SHP77 (cell line): ENCODE measurements at places on chromosomes 3 and 15.
A peak's percentile ranks its signal among the peaks of the same experiment; 100 is the strongest.

DNA sequence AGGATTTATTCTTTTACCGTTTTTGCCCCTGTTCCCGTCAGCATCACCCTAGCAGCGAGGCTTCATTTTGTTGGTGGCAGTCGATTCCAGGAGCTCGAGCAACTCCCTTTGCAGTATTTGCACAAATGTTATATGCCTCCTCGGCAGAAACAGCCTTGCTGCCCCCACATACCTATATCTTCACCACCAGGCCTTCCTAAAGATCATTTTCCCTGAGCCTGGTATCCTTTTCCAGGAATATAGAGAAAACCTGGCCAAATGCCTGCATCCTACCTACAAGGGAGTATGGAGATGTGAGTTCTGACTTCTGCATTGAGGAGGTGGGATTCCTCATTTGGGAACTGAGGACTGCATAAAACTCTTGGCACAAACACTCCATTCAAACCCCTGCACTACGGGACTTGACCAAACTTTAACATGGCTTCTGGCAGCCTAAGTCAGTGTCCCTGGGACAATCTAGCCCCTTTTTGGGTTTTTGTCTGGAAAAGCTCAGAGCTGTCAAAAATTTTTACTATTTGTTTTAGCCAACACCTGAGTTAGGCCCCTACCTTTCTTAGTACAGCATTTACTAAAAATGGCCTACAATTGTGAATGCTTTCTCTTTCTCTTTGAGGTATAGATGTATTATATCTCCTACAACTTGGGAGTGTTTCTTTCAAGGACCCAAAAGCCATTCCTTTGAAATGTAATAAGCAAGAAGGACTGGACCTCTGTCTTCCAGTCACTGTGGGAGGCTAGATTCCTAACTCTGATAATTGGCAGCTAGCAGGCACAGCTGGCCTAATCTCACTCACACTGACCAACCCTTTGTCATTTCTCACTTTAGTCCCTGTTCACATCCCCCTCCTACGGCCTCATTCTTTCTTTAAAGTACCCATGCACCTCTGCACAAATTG is 12.1 kb upstream of the UBE2Q2 start:
- no peak for DNase-seq

DNA sequence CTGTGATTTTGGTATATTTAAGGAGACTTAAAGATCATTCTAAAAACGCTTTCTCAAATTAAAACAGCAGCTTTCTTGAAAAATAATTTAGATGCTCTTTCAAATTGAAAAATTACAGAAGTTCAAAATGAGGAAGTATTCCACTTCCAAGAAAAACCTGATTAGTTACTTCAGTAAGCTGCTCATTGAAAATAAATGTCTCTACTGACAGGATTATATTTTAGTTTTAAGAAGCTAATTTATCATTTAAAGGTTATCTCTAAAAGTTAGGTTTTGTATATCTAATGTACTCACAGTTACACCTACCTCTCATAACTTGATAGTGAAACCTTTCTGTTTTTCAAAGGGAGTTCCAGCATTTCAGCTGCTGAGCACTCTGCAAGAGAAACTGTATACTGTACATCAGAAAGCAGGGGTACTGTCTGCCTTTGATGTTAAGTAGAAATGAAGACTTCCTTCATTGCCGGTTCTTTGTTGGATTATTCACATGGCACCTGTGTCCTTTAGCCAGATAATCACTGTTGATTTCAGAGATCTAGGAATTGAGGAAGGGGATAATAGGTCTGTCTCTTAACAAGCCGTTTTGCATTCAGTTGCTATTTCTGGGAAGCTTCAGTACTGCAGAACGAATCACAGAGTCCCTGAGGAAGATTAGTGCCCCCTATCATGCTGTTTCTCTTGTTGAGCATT is 161.6 kb downstream of the TCF12 start:
- DNase-seq: no peak

GRCh38 chr3:195411836-195412235 is 31.0 kb downstream of the ACAP2 start:
- no peak for DNase-seq

GRCh38 chr3:156332304-156332703 is 211.9 kb downstream of the KCNAB1 start:
- DNase-seq: no peak

DNA sequence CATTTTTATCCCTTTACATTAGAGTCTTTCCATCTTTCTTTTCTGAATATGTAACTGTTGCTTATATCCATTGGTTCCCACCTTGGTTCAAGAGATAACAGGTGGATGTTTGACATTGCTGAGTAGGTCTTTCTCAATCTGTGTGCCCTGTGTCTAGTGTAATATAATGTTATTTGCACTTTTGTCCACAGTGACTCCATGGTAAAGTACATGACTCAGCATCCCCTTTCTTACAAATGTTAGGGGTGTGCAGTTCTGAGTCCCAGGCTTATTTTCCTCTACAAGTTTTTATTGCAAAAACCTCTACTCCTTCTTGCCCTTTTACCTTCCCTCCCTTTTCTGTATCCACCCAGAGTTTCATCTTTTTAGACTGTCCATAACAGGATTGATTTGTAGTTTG is 116.5 kb downstream of the RSRC1 start:
- DNase-seq: no peak

DNA sequence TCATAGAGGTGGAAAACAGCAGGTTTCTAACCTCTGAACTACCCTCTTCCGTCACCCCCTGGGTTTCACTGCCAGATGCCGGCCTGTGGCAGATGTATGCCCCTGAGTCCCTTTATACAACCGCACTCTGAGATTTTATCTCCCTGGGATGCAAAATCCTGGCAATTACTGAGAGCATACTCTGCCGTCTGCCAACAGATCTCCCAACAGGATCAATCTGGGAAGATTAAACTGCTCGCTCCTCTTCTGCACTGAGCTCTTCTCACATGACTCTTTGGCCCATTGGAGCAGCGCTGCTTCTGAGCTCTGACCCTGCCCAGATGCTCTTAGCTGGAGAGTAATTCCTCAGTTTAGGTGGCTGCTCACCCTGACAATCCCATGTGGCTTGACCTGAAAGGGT is 133.2 kb downstream of the LIPC start:
- no peak for DNase-seq

- DNase-seq: no peak
Measured at GRCh38 chr15:27846722-27847395, 252.3 kb downstream of the OCA2 start.

DNA sequence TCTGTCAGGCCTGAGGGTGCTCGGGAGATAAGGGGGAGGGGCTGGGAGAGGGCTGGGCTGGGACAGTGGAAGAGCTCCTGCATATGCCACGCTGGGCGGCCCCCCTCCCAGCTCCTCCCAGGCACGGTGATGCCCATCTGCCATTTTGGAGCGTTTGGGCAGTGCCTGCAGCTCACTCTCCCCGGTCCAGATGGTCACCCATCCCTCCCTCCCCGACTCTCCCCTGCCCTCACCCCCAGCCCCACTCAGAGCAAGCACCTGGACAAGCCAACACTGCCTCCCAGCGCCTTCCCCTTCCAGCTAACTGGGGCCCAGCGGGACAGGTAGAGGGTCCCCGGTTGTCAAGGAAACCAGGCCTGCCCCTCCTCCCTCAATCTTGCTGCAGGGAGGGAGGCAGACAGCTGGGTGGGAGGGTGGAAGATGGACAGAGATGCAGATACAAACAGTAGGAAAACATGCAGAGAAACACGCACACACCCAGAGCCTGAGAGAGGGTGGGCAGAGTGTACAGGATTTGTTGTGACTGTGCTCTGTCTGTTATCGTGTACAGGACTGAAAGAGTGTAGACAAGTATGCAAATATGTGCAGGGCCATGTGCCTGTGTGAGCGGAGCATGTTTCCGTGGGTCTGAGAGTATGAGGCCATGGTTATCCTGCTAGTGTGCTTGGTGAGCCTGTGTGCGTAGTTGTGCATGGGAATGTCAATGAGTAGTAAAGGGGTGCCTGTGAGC is 17.5 kb upstream of the CORO2B start:
- no peak for DNase-seq

DNA sequence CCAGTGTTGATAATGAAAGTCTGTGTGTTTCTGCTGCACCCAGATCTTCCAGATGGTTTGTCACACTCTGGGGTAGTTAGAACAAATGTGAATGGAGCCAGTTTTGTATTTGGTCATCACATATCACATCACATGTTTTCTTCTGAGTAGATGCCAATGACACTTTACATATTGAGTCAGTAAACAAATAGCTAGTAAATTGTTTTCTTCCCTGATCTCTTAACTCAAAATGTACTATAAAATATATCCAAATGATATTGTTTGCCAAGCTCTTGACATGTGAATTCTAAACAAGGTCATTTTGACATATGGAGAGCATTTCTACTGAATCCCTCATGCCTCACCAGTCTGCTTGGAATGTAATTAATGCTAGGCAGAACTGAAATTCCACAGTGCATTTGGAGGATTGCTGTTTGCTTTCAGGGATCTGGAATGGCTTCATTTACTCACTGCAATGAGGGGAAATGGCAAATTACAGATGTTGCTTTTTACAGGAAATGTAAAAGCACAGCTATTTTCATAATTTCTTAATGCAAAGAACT is 45.0 kb downstream of the PDHB start:
- no peak for DNase-seq

GRCh38 chr15:67134871-67135492 is 69.6 kb downstream of the SMAD3 start:
- DNase-seq: no peak

DNA sequence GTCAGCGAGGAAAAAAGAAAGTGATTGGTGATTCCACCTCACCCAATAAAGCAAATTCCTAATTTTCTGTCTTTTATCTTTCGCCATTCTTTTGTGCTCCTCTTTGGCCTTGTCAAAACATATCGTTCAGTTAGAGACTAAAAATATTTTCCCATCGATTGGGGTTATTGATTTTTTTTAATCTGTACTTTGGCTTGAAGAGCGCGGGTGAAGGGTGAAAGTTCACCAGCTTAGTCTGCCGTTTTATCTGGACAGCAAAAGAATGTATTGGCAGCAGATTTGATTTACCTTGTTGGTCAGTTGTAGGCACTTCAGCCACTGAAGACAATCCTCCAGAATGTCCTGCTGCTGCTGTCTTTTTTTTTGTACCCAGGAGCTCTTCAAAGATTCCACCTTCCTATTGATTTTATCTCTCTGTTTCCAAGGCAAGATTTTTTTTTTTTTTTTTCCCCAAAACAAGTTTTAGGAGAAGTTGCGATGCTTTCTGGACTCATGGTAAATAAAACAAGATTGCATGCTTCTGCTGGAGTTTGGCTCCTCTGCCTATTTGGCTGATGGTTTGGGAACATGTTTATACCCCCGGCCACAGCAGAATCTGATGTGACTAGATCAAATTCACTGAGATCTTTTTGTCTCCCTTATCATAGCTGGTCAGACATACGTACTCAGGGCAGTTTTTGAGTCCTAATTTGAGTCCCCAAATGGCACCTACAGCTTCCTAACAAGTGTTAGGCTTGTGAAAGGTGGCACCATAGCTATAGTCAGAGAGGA is 269.3 kb upstream of the ONECUT1 start:
- DNase-seq: no peak

DNA sequence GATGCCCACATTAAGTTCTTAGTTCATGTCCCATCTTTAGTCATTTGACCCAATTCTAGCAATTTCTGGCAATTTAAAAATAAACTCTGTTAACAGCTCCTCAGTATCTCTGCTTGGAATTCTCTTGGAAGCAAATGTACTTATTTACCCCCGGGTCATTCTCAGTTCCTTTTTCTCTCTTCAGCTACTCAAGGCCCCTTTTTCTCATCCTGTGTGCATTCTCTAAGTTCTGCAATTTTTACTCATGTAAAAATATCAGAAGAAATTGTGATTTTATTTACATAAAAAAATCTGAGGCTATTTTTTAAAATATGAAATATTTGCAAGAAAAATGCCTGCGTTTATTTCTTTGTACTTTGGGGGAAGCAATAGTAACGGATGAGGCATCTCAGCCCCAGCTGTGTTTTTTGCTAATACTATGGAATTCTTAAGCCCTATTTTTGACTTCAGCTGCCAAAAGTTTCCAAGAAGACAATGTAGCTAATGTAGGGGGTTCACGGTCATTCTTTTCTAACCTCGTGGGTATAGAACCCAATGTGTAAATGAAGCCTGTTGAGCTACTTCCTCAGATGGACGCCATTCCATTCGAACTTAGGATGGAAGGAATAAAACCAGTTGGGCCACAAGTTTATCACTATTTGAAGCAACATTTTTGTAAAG is 20.0 kb downstream of the CERS3 start:
- DNase-seq: no peak

- no peak for DNase-seq
Measured at GRCh38 chr3:106748472-106749262, 628.6 kb upstream of the CCDC54 start.

- no peak for DNase-seq
Measured at GRCh38 chr3:124850212-124850611, 37.0 kb downstream of the ITGB5 start.

DNA sequence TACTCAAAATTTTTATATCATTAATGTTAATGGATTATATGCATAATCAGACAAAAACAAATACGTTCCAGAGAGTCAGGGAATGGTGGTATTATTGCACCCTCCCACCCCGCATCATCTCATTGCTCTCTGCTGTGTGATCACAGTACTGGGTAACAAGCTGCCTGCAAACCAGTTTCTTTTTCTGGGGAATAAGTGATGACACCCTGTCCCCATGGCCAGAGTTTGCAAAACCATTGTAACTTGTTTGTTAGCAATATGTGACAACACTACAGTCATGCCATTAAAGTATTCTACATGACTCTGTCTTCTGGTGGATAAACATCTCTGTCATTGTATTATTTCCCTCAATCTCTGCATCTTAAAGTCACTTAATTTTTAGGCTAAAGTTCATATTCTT is 39.5 kb downstream of the ZBTB38 start:
- DNase-seq: no peak

DNA sequence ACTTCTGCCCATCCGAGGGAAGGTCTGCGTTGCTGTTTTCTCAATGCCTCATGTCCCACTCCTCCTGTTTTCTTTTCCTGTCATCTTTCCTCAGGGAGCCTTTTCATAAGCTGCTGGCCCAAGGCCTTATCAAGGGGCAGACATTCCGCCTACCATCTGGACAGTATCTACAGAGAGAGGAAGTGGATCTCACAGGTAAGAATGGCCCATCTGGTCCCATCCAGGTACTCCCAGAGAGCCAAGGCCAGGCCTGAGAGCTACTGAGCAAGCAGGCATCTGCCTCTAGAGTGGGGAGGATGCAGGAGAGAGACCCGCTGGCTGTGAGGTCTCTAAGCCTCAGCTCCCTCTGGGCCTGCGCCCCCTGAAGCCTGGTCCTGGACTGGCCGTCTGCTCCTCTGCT is 81.5 kb upstream of the LIMD1 start:
- no peak for DNase-seq

DNA sequence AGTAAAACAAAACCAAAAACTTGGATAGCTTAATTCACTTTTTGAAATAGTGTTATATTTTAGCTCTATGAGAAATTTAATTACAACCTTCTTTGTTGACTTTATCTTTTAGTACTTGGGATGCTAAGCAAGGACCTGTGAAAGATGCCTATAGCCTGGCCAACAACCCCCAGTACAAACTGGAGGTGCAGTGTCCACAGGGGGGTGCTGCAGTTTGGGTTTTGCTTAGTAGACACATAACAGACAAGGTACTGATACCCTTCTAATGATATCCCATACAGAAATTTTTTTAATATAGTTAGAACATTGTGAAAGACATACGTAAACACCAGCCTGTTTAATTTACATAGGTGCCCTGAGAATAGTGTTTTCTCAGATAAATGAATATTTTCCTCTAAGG is 35.3 kb downstream of the CAPN7 start:
- peak; percentile 20 for DNase-seq
